Activated CD4-positive, CD25-positive, alpha-beta regulatory T cell (primary cell): ENCODE measurements at places on chromosomes 13 and 19.

GRCh38 chr13:92649140-92649813 is 577.3 kb upstream of the GPC6 start:
- no peak for DNase-seq

DNA sequence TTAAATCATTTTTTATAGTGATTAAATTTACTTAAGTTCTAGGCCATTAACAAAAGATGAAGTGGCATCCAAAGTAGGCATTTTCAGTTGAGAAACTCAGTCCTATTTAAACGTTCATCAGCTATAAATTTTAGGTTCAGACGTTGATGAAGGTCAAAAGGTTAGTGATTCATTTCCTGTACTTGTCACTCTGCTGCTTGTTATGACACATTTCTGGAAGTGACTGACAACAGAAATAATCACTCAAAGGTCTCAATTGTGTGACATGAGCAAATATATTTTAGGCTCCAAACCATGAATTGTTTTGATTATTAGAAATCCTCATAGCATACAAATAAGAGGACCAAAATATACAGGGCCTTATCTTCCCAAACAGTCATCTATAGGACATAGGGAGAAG is 10.3 kb upstream of the EDNRB start:
- DNase-seq = no peak

DNA sequence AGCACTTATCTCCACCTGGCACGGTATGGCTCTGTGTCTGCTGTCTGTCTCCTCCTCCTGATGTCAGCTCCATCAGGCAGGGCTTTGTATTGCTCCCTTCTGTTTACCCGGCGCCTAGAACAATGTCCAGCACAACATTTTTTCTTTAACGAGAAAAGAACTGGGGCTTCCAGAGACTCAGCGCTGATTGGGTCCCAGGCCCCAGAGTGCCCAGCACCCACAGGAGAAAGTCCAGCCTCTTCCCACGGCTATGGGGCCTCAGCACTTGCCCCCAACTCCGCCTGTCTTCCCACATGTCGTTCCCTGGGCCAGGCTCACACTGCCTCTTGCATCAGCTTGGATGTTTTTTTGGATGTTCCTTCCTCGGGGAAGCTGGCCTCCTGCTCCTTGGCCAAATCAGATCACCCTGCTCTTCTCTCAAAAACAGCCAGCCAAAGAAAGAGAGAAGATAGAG is 6.9 kb downstream of the MYPOP start:
- no peak for DNase-seq

DNA sequence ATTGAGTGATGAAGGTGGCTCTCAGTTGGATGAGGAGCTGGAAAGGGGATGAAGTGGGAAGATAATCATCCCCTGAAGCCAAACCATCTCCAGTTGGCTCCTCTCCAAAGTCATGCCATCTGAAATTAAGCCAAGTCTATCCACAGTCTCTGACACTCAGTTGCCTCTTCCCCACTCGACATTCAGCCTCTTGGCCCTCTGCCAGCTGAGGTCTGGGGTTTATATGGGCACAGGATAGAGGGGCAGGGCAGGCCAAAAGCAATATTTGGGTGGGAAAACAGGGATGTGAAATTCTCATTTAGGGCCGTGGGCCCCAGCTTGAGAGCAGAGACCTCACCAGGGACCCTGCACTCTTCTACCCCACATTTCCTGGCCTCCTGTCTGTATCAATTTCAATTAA is 85.9 kb downstream of the SLITRK1 start:
- no peak for DNase-seq

GRCh38 chr19:10379880-10380312 is 476 bp downstream of the TYK2 start:
- no peak for DNase-seq

DNA sequence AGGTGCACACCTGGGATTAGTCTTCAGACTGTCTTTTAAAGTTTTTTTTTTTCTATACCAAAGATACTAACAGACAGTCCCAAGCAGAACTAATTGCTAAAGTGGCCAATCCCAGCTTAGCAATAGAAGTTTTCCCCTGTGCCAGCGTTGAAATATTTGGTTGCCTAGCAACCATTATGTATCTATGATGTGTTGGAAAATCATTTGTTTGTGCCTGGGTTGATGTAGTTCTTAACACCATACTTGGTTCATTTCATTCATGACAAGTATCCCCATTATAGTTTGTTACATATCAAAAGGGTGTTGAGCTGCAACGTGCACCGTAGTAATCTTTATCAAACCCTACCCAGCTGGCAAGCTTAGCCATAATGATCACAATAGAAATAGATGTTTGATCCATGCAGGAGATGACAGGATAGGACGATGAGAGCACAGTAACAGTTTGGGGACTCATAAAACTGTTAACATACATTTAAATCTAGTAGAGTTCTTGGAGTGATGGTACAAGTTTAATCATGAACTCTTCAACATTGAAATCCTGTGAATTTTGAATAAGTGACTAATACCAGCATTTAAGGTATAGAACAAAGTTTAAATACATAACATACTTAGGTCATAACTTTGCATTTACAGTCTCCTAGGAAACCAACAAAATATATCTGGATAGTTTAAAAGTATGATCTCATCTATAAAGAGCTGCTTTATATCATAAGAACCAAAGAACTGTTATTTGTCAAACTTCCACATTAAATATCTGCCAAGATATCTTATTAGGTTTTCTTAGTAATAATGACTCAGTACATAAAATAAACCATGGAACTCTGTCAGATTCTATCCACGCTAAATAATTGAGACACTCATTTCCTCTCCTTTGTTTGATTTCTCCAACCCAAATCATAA is 73.4 kb downstream of the MBNL2 start:
- no peak for DNase-seq

DNA sequence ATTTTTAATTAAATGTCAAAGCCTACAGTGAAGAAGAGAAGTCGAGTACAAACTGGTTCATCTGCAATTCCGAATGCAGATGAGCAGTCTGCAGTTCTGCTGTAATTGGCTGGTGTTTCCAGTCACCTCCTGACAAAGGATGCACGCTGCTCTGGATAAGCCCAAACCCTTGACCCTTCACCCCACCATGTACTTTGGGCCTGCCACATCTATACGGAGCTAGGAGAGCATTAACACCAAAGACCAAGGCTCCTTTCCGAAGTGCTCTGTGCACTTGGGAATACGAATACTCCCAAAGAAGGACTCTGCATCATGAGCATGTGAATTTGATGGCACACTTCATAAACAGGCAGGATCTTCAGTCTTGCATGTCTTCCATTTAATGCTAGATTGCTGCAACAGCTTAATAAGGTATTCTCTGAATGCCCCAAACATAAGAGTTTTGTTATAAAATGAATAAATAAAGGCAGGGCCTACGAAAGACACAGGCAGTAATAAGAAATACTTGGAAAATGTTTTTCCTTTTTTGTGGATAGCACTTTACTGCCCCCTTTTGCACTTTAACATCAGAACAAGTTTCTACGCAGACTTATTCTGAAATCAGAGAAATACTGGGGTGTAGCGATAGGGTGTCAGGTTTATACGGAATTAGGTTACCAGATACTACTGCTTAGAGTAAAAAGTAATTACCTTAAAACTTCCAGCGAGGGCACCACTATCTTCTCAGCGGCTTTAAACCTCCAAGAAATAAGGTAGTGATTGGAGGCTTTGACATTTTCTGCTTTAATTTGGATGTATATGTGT is 15.0 kb downstream of the EFNB2 start:
- DNase-seq = no peak

- DNase-seq = no peak
Measured at GRCh38 chr19:3270902-3271301, 46.4 kb downstream of the CELF5 start.
